ENCODE measurements at places on chromosomes 2 and 18.

GRCh38 chr2:106192752-106193689 lies 1.1 kb downstream of the UXS1 start:
- peak; percentile 25 for DNase-seq

DNA sequence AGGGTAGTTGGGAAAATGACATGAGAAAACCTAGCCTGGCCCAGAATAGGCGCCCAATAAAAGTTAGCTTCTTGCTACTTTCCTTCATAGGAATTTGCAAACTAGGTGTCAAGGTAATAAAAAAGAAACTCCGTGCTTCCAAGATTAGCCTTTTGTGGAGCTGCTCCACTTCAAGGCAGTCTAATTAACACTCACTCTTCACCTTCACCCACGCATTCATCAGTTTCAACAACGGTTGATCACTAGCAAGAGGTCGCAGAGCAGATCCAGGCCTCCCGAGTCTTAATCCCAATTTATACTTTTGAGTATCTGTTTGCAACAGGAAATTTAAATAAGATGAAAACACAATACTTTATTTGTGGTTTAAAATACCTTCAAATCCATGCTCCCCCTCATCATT lies 39.5 kb upstream of the TANK start:
- DNase-seq, result no peak

DNA sequence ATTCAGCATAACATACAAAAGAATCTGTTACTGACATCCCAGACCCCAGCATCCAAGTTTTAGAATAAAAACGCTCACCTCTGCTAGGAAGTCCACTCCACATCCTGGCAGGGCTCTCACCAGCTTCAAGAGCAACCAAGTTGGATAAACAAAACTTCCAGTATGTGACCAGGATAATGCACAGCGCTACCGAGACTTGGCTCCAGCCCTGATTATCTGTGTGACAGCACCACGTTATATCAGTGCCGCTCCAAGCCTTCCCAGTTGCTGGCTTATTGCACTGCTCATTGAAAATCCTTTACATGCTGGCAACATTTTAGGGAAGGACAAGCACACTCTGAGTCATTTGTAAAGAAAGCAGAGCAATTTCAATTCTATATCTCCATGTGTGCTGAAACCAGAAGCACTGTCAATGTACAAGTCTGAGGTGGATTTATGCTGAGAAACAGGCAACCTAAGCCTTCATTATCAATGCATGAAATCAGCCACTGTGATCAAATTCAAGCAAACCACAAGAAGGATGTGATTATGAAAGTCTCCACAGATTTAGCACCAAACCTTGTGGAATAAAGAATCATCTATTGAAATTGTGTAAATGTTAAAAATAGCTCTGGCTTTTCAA lies 115.7 kb downstream of the ZNF385B start:
- DNase-seq, result no peak

DNA sequence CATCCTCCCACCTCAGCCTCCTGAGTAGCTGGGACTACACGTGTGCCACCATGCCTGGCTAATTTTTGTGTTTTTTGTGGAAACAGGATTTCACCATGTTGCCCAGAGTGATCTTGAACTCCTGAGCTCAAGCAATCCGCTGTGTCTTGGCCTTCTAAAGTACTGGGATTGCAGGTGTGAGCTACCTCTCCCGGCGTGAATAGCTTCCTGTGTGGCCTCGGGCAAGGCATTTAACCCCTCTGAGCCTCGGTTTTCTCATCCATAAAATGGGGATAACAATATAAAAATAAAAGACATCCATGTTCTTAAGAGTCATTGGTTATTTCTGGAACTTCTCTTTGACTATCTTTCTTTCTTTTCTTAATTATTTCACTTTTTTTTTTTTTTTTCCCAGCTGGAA lies 19.3 kb upstream of the ADCY3 start:
- DNase-seq, result no peak

GRCh38 chr2:201644001-201644400 lies 698 bp upstream of the TMEM237 start:
- DNase-seq, result no peak

DNA sequence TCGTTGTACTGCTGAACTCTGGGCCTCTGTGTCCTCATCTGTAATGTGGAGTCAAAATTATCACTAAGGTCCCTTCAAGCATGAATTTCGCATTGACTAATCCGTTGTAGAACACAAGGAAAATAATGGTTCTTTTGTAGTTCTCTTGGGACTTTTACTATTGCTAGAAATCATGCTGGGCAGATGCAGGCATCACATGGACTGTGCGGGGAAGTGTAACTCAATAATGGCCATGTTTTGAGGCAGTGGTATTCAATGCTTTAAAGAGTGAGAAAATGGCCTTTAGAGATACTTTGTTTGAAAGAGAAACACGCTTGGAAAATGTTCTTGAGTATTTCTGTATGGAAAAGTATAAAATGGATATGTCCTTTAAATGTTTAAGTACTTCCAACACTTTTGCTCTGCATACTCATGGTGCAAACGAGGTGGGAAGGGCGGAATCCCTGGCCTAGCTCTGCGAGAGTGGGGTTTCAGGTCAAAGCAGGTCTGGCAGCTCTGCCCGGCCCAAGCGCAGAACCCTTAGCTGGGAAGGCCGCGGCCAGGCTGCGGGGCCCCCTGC lies 117.3 kb upstream of the MSTN start:
- DNase-seq, result no peak

GRCh38 chr2:83342860-83343329 lies 1116.2 kb downstream of the SUCLG1 start:
- no peak for DNase-seq

DNA sequence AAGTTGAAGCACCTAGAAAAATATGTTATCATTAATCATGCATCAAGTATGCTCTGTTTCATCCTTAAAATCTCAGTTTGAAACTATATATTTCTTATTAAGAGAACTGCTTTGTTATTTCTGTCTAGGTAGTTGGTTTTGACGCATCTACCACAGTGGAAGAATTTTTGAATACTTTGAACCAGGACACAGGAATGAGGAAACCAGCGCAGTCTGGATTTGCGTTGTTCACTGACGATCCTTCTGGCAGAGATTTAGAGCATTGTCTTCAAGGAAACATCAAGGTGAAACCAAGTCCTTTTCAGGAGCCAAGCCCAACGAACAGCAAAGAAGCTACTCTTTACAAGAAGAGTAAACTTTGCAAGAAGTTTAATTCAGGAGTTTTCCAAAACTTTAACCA lies 30.1 kb upstream of the DYNC2LI1 start:
- DNase-seq, result no peak

DNA sequence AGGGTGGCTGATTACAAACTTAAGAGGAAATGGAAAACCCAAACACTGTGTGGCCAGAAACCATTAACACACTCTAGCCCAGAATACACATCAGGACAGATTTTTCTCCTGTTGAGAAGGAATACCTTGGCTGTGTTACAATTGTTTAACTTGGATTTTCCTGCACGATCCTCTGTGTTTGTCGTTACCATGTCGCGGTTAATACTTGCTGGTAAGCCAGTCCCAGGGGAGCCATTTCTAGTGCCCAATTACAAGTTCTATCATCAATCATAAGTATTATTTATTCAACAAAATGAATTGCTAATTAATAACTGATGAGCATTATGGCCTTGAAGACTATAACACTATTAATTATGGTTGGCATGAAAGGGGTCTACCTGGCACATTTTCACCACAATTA lies 146.8 kb downstream of the LNPK start:
- DNase-seq, result no peak

- peak; percentile 75 for DNase-seq
Measured at GRCh38 chr2:216555274-216555673, 56.6 kb downstream of the RPL37A start.

- no peak for DNase-seq
Measured at GRCh38 chr18:78658531-78658930, 321.1 kb upstream of the SALL3 start.

DNA sequence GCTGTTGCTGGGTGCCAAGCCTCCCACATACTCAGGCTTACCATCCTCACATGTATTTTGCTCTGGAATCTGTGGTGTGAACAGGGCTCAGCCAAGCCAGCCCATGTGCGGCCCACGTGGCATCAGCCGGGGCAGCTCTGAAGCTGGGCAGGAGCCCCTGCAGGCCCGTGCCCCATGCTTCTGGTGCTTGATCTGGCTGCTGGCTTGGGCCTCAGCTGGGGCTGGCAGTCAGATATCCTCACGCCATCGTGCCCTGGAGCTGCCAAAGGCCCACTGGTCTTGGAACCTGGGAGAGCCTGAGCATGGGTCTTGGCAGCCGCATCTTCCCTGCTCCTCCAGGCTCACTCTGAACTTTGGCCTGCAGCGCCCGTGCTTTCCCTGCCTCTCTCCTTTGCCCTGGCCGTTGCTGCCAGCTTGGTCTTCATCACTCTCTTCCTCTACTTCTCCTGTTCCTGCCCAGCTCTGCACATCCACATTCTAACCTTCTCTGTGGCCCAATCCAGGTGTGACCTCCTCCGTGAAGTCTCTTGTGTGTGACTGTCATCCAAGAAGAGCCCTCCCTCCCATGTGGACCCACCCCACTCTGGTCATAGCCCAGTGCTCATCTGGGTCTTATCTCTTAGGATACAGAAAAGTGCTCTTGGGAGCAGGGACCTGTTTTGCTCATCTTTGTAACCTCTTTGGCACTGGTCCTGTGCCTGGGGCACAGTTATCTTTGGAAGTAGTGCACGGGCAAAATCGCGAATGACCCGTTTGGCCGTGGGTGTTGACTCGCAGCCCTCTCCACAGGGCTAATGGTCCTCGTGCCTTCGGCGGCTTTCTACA lies 116.1 kb downstream of the RNF144A start:
- DNase-seq, result no peak

DNA sequence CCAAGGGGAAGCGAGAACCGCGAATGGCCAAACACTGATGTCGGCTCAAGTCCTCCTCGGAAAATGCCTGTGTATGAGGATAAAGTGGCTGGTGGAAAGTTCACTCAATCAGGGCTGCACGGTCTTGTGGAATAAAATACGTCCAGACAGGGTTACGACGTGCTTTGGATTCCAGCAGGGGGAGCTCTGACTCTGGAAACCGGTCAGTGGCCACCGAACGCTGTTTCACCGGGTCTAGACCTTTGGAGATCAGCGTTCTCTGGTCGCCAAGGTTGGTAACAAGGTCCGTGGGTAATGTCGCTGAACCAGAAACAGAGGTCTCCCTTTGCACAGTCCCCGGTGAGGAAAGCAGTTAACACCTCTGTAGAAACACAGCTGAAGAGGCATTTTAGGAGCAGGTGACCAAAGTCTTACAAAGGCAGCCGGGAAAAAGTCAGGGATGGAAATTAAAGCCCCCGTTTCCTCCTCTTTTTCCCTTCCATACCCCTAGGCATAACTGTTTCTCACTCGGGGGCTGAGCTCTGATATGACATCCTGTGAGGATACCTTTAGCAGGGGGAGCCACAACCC lies 47.8 kb downstream of the CDCA7 start:
- DNase-seq, result peak; percentile 71

DNA sequence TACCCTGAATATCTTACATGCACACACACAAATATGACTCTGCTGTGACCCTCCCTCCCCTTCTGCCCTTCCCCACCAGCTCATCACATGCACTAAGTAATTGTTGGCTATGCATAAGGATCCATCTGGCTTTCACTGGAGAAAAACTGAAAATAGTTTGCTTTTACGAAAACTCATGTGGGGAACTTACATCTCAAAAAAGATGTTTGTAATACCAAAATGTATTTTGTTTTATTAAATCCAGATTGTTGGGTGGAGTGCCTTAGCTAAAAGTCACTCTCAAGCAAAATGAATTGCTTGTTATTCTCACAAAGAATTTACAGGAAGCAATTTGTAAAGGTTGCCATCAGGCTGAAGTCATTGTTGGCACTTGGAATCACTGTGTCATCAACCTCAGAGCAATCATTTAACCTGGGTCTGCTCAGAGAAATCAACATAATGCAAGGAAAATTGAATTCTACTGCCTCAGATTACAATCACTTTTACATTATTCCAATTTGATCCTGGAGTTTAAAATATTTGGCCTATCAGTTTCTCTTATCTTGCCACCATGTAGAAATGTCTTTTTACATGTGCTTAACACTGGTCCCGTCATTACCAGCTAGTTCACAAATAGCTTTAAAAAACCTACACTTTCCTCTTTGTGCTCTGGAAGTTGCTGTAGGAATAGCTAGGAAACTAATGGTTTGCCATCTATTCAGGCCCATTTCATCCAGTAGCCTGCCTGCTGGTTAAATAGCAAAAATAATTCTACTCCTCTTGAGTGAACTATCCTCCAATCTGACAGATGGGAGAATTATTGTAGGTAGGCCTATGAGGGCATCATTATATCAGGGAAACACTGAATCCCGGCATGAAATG lies 90.3 kb upstream of the TMEM17 start:
- DNase-seq, result no peak

- no peak for DNase-seq
Measured at GRCh38 chr2:170235860-170236679, 58.1 kb downstream of the MYO3B start.

DNA sequence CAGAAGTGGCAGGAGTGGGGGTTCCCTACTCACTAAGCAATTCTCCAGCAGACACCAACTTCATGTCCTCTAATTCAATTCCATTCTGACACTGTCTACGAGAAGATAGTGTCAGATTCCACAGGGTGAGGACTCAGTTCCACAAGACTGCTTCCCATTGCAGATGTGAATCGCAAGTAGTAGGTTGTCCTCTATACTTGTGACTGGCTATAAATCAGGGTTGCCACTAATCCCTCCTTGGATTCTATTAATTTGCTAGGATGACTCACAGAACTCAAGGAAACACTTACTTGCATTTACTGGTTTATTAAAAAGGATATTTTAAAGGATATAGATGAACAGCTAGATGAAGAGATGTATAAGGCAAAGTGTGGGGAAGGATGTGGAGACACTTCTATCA lies 184.1 kb upstream of the ACVR2A start:
- no peak for DNase-seq

DNA sequence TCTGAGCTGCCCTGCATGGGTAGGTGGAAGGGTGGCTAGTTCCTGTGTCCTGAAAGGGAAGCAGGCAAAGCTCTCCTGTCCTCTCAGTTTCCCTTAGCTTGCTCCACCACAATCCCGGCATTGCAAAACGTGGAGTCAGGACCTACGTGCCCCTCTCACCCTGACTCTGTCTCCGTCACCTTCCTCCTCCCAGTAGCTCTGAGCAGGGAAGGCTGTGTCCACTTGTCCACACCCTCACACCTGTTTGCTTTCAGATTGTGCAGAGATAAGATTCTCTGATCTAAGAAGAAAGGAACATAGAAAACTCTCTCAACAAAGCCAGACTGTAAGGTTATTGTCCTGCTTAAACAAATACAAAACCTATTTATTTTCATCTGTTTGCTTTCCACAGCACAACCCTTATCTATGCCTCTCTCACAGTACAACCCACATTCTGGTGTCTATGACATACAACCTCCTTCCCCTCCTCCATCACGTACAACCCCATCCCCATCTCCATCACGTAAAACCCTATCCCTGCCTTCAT lies 79.0 kb downstream of the ALPK2 start:
- no peak for DNase-seq
